ENCODE measurements at places on chromosomes 12 and 14.

- DNase-seq, result no peak
Measured at GRCh38 chr14:48974994-48975393, 611.2 kb downstream of the RPS29 start.

DNA sequence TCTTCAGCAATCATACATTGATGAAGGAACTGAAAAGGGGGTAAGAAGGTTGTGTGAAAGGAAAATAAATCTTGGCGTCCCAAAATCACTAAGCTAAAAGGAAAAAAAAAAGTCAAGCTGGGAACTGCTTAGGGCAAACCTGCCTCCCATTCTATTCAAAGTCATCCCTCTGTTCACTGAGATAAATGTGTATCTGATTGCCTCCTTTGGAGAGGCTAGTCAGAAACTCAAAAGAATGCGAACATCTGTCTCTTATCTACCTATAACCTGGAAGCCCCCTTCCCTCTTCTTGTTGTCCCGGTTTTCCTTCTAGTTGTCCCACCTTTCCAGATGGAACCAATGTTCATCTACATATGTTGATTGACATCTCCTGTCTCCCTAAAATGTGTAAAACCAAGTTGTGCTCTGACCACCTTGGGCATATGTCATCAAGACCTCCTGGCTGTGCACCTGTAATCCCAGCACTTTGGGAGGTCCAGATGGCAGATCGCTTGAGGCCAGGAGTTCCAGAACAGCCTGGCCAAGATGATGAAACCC lies 53.1 kb downstream of the RESF1 start:
- no peak for DNase-seq

GRCh38 chr14:76701981-76702380 lies 59.3 kb upstream of the VASH1 start:
- no peak for DNase-seq

- no peak for DNase-seq
Measured at GRCh38 chr12:88309546-88309945, 167.4 kb downstream of the TMTC3 start.

GRCh38 chr14:95039993-95040348 lies 117.4 kb downstream of the DICER1 start:
- DNase-seq, result no peak

DNA sequence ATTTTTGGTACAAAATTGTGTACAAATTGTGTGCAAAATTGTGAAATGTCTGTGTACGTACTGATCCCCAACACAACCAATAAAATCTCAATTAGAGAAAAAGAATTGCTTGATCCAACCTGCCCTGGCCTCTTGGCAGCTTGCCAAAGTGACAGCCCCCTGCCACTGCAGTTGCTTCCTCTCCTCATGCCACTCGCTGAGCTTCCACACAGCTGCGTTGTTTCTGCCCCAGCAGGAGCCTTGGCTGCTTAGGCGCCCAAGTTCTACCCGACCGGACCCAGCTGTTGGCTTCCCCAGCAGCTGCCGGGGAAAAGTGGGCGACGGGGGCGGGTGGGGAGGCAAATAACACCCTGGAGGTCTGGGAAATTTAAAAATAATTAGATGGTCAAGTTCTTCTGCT lies 171.8 kb upstream of the ATF7IP start:
- no peak for DNase-seq

DNA sequence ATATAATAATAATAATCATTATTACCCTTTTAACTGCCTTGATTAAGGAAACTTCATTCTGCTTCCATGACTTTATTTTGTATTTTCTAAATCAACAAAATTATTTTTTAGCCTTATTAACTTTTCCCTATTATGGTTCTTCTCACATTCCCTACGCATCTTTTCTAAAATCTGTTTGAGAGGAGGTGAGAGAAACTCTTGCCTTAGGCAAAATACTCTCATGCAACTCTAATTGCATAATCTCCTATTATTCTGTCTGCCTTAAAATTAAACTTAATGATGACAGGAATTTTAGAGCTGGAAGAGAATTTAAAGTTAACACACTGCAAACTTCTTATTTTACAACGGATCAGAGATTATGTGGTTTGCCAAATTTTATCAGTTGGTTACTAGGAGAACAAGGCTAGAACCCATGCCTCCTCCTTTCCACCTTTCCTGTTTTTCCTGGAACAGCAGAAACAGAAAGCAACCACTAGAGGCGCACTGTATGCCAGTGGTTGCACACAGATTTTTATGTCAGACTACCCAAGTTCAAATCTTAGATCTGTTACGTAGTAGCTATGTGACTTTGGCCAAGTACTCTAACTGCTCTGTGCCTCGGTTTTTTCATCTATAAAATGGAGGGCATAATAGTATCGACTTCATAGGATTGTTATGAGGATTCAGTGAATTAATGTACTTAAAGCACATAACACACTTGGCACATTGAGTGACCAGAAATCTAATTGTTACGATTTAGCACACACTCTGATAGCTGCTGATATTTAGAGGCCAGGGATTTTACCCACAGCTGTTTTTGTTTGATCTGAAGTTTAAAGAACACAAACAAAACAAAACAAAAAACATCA lies 4.3 kb upstream of the BRMS1L start:
- no peak for DNase-seq

DNA sequence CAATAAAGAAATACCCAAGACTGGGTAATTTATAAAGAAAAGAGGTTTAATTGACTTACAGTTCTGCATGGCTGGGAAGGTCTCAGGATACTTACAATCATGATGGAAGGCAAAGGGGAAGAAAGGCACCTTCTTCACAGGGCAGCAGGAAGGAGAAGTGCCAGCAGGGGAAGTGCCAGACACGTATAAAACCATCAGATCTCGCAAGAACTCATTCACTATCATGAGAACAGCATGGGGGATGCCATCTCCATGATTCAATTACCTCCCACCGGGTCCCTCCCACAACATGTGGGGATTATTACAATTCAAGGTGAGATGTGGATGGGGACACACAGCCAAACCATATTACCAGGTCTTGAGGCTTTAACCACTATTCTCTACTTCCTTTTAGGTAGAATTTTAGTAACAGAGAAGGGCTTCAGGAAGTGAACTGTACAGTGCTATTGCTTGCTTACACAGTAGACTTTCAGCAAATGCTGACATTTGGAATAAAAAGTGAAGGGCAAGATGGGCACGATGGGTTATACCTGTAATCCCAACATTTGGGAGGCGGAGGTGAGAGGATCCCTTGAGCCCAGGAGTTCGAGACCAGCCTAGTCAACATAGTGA lies 40.8 kb upstream of the OR4E1 start:
- no peak for DNase-seq

DNA sequence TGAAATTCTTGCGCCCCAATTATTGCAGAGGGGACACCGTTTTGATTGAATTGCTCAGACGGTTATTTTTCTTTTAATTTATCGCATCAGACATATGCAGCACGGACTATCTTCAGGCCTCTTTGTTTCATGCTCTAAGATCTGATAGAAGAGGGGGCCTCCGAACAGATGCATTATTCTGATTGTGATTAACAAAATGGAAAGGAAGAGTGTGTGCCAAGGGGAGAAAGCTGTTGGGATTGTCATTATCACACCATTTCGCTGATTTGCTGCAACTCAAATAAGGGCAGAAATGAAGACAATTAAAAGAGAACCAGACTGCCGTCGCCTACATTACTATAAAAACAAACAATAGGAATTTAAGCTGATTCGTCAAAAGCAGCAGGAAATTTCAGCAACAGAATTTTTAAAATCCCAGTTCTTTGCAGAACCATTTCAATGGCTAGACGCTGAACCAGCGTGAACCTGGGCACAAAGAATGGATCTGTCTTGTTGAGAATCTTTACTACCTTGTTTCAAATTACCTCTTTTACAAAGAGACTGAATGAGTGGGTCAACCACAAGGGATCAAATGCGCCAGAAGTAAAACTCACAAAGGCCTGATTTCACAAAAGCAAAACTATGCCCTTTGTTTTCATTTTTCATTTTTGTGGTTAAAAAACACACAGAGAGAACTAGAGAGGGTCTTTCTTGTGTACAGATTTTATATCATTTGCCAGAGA lies 30.6 kb downstream of the TMEM132D start:
- no peak for DNase-seq

GRCh38 chr14:24271134-24271833 lies at the start of gene RABGGTA:
Gene RABGGTA (minus strand): TSS chr14:24271597. CDS start chr14:24271115, 482 bp downstream.
- peak; percentile 82 for DNase-seq

- DNase-seq, result no peak
Measured at GRCh38 chr12:88643685-88644084, 63.4 kb upstream of the KITLG start.

DNA sequence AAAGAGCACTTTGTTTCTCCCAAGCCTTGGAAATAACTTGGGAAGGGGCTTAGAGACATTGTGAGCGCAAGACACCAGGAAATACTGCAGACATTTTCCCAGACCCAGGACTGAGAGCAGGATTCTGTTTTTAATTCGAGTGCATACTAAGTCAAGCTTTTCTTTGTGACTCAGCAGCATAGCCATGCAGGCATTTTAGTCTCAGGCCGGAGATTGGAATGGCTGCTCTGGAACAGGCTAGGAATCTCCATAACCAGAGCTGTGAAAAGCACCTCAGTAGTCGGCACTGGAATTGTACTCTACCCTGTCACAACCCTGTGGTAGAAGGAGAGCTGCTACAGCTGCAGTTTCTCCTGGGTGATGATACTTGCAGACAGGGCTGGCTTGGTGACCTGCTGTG lies 28.9 kb upstream of the GARIN6 start:
- no peak for DNase-seq

Data from stimulated activated CD8-positive, alpha-beta memory T cell treated with anti-CD3 and anti-CD28 coated beads, Interleukin-7, amount 100 ng/mL, for 4 hours (primary cell).